Activated CD4-positive, alpha-beta T cell treated with anti-CD3 and anti-CD28 coated beads, Interleukin-10, Interleukin-2, amounts not matched to agents 100 ng/mL and 50 ng/mL, durations not matched to agents 16 hours and 8 hours (primary cell): ENCODE measurements at places on chromosomes 7 and 10.

- no peak for DNase-seq
These were observed 142.9 kb upstream of the PCGF5 start for GRCh38 chr10:91077549-91078071.

DNA sequence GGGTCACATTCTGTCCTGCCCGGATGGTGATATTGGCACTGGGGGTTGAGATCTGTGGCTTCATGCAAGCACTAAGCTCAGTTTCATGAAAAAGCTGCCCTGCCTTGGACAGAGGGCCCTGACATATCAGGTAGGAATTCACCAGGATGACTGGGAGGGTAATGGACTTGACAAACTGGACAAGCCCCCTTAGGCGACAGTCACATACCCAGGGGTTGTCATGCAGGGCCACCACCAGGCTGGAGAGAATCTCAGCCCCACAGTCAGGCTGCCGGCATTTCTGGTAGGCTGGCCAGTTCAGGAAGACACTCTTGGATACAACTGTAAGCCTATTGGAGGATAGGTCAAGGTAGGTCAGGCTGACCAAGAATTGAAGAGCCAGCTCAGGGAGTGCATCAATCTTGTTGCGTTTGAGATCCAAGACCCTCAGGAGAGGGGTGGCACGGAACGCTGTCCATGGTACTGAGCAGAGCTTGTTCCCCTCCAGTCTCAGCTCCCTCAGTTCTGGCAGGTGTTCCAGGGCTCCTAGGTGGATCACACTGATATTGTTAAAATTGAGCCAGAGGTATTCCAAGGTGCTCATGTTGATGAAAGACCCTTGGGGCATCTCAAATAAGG lies 824 bp downstream of the LRIT2 start:
- no peak for DNase-seq

DNA sequence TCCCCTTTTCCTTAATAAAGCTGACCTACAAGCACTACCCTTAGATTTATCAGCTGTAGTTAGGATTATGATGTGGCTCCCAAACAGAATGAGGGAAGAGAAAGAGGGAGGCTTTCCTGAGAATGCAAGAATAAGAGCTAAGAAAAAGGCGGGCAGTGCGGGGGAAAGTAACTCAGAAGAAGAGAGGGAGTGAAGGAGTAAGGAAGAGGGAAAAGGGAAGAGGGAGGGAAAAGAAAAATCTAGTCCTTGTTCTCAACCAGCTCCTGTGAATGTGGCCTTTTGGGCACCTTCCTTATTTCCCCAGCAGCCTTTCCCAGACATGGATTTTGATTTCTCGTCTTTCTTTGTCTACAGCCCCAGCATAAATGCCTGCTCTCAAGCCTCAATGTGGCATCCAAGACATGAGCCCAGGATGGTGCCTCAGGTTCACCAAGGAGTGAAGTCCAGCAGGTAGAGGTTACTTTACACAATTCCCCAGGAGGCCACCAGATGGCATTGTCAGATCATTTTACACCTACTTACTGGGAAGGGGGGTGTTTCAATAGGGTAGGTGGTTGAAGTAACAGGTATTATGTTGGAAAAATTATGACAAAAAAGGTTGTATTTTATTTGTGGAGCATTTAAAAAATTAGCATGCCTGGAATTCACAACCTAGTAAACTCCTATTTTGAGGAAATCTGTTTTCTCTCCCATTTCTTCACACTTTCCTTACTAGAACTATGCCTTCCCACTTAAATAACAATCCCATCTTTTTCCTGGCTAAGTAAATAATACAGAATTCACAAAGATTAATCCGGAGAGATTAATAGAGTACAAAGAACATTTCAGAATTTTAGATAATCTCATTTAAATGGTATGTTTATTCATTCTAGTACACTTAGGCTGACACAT lies 106.5 kb downstream of the HTR7 start:
- peak; percentile 56 for DNase-seq

DNA sequence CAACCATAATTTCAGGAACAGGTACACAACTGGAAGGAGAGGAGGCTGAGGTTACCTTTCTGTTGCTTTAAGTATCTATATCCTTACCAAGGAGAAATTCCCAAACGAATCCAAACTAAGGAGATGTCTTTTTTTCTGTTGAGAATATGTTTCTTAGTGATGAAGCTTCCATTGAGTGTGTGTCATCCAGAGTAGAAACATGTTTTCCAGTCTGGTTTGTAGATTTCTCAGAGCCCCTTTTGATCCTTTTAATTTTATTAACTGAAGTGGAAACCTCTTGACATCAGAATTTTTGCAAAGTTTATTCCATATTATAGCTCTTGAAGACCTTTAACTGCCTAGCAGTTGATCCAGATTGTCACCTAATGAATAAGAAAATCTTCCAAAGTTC lies 207.1 kb upstream of the FERD3L start:
- no peak for DNase-seq

DNA sequence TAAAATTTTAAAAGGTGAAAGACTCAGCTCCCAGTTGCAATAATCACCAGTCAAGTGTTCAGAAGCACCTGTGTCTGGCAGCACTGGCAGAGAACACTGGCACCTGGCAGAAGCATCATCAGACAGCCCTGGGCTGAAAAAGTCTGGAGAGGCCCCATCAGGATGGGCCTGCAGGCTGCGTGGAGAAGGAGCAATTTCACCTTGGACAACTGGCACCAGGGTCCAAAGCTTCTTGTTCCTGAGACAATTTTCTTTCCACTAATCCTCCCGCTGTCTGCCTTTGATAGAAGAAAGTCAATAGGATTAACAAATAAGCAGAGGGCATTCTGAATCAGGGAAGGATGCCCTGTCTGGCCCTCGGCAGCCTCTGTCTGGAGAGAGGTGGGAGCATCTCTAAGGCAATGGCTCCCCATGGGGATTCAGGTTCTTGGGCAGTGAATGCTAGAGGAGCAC lies 6.5 kb downstream of the COBL start:
- no peak for DNase-seq

DNA sequence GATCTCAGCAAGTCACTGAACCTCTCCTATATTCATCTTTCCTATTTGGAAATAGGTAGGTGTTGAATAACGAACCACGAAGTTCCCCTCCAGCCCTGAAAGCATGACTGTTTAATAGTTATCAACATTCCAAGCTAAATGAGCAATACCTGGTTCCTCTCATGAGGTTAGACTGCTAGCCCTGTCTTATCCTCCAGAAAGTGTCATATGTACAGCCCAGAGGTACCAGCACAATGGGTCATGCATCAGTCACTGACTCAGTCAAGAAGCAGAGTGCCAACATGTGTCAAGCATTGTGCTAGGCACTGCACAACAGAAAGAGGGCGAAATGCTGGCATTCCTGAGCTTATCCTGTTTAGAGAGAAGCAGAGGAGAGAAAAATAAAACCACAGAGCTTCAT lies 70.0 kb downstream of the AMPH start:
- no peak for DNase-seq

DNA sequence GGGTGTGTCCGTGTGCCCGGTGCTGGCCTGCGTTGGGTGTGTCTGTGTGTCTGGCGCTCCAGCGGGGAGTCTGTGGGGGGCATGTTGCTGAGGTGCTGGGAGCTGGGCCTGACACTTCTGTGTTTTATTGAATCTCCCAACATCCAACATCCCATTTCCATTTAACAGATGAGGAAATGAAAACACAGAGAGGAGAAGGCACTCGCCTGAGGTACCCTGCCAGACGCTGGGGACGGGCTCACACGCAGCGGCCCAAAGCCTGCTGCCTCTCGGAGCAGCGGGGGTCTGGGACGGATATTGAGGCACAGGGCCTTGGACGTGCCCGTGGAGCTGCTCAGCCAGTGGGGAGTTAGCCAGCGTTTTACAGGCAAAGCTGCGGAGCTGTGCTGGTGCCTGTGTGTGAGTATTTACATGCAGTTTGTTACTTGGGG lies 133.9 kb downstream of the DNAJB6 start:
- no peak for DNase-seq

DNA sequence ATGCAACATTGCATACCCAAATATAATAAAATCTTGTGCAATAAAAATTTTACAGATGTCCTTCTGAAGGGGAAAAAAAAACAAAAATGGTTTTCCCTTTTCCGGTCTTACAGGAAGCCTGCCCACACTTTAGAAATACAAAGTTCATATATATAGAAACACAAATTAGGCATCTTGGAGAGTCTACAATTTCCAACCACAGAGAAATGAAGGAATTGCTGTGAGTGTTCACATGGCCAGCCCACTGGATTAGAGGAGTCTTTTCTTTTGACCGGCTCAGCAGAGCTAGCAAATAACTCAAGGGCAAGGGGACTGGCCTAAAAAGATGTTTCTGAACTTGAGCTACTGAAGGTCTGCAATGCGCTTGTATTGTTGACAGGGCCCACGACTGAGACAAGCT lies 92.4 kb downstream of the GLI3 start:
- no peak for DNase-seq

DNA sequence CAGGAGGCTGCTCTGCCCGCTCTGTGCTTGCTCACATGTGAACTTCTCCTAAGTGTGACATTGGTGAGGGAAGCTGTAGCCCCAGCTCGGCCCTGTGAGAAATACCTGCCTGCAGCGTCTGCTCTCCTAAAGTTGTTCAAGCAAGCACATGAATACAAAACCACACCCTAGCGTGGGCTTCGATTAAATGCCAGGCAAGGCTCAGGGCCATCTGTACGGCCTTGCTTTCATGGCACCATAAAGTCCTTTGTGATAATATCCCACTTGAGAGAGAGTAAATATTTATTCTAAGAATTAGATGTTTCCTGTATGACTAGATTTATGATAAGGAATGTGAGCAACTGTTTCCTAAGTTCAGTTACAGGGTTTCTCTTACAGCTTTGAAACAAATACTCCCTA lies 262.8 kb upstream of the KLF14 start:
- peak; percentile 67 for DNase-seq

DNA sequence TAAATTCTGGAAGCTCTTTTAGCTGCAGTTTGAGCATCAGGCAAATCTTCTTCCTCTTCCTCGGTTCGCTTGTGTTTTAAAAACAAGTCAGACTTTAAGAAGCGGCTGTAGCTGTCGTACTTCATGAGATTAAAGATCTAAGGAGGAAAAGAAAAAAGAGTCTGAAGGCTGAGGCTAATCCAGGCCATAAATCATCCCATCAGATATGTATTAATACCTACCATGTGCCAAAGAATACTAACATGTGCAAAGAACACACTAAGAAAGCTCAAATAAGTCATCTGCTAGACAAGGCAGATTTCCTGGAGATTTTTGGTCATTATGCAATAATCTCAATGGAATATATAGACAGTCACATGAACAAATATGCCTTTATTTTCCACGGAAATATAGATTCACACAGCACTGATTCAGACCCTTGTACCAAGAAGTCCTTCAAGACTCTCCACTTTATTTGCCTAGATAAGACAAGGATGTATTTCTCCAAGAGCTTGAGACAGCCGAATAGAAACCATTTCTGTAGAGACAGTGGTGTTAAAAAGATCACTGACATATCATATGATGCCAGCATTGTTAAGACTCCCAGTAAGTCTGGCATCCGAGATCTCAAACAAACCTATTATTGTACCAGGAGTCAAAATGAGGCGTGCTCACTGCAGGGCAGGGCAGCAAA lies 42.3 kb downstream of the RGS10 start:
- DNase-seq: no peak

DNA sequence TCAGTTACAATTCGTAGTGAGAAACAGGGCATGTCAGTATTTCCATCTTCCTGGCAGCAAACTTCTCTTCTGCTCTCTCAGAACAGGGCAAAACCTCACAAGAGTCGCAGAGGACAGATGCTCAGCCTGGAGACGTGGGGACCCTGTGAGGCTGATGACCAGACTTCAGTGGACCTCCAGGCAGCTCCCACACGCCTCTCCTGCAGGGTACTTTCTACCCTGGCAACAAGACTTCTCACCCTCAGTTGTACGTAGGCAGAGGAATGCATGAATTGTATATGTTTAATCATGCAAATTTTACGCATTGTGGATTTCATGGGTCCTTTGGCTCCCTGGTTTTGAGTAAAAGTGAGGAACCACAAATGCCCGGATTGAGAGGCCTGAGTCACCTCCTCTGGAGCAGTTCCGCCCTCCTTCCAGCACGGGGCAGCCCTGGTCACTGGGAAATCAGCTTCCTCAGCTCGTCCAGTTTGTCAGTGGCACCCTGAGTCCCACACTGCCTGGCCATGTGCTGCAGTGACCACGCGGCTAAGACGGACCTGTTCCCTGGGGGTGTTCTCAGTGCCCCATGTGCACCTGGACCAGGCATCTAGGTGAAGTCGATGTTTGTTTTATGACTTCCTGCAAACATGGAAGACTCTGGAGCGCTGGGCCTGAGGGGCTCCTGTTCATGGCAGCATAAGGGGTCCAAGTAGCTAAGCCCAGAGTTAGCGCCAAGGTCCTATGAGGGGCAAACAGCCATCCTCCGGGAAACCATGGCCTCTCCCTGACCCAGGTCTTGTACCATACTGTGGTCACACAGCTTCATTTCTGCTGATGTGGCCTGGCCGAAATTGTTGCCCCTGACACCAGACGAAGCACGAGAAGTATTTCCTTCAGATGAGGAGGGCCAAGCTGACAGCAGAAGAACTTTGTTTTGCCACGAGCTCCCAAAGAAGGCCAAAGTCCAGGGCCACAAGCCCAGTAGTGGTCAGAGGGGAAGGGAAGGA lies 165.1 kb downstream of the TNS3 start:
- DNase-seq: no peak

DNA sequence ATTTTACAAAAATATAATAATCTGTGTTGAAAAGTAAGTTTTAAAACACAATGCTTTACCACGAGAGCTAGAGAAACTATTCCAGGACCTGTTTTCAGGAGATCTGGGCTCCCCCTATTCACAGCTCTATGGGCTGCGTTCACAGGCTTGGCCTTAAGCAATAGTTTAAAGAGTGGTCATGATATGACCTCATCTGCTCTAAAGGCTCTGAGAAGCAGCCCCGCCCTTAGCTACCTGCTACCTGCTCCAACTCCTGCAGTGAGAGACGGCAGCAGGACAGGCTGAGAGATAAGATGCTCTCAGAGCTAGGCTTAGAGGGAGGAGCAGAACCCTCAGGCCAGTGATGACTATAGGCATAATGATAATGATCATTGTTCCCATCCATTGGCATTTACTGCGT lies 12.6 kb downstream of the ALOX5 start:
- DNase-seq: no peak

GRCh38 chr10:62958980-62959379 lies 142.8 kb upstream of the EGR2 start:
- DNase-seq: no peak

- no peak for DNase-seq
These were observed 16.9 kb upstream of the TSPAN14 start for GRCh38 chr10:80437227-80437626.

DNA sequence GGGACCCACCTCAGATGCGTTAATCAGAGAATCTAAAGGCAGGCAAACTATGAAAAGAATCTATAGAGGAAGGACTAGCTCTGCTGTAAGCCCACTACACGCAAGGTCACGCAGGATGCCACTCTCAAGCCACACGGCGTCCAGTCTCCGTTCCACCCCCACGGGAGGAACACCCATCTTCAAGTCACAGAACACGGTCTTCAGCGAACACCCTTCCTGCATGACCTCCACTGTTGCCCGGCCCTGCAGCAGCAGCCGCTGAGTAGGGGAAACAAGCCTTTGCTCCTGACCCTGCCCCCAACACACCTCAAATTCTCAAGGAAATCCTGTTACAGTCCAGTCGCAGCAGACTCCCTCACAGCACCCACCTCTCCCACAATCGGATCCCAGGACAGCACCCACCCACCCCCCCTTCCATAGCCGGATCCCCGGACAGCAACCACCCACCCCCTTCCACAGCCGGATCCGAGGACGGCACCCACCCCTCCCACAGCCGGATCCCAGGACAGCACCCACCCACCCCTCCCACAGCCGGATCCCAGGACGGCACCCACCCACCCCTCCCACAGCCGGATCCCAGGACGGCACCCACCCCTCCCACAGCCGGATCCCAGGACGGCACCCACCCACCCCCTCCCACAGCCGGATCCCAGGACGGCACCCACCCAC lies 133.7 kb downstream of the DIP2C start:
- DNase-seq: no peak

- DNase-seq: no peak
These were observed 47.3 kb upstream of the BHLHA15 start for GRCh38 chr7:98163704-98164494.
